ENCODE measurements at places on chromosomes 6 and 20.

GRCh38 chr20:4876731-4877130 lies 124.6 kb downstream of the SLC23A2 start:
- DNase-seq, result no peak

GRCh38 chr6:46629691-46630090 lies 22.9 kb downstream of the CYP39A1 start:
- no peak for DNase-seq

DNA sequence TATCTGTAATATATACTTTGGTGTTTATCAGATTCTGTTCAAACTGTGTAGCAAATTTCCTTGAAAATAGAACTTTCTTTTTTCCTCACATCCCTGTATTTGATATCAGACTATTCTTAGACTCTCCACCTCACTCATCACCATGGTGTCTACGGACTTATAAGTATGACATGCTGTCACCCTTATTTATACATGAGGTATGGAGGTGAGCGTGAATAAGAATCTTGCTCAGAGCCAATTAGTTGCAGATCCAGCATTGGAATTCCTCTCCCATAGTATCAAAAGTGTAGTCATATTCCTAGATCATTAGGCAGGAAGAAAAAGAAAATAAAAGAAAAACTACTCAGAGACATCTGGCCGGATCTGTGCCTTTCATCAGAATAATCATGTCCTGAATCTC lies 43.0 kb downstream of the TPD52L1 start:
- DNase-seq, result no peak

- DNase-seq, result no peak
Observed at GRCh38 chr6:169953686-169954085, 202.3 kb downstream of the ERMARD start.

DNA sequence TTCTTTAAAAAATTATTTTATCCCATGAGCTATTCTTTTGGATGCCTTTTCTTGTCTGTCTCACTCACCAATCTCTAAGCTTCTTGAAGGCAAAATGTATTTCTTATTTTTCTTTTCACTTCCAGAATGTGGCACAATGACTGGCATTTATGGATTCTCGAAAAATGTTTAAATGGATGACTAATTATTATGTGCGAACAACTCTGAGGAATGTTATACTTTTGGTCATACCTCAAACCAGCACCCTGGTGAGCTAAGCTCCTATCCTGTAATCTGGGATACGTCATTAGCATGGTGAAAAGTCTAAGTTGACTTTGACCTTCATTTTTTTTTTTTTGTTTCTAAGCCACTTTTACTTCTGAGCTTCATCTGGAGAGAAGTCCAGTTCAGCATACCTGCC lies 214.0 kb upstream of the CEP162 start:
- DNase-seq, result no peak

DNA sequence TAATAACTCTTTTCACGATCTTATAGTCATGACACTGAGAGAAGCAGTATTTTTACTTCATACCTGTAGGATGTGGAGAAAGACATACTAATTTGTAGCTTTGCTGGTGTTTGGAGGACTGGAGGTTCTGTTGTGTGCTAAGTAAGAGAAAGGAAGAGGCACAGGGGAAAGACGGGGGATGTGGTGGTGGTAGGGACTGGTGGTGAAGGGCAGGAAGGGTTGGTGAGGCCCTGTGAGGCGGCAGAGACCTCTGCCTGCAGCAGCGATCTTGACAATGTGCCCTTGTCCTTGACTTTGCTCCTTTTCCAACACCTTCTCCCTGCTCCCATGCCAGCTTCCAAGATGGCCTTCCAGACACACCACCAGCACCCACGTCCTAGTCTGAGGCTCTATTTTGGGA lies 32.6 kb upstream of the MPC1 start:
- DNase-seq, result no peak

Data from HS-5 (cell line).